MV-4-11 (cell line): ENCODE measurements at places on chromosomes 16 and 17.

DNA sequence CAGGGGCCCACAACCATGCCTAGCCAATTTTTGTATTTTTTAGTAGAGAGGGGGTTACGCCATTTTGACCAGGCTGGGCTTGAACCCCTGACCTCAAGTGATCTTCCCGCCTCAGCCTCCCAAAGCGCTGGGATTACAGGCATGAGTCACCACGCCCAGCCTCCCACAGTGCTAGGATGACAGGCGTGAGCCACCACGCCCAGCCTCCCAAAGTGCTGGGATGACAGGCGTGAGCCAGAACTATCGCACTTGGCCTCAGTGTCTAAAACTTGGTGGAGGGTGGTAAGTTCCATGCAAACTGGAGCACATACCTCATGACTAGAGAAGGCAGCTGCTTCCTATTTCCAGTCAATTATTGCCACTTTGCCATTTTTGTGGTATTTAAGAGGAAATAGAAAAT, 7.1 kb downstream of the HSD17B2 start:
- no peak for DNase-seq

DNA sequence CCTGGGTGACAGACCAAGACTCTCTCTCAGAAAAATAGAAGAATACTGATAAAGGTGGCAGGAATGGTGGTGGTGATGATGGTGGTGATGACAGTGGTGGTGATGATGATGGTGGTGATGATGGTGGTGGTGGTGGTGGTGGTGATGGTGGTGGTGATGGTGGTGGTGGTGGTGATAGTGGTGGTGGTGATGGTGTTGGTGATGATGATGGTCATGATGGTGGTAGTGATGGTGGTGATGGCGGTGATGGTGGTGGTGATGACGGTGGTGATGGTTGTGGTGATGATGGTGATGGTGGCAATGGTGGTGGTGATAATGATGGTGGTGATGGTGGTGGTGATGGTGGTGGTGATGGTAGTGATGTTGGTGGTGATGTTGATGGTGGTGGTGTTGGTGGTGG, 18.0 kb upstream of the CIITA start:
- no peak for DNase-seq

- DNase-seq: no peak
These were observed 234.3 kb upstream of the TNRC6C start for GRCh38 chr17:77723909-77724875.

GRCh38 chr16:5633845-5634440, 536.3 kb upstream of the EEF2KMT start:
- no peak for DNase-seq

DNA sequence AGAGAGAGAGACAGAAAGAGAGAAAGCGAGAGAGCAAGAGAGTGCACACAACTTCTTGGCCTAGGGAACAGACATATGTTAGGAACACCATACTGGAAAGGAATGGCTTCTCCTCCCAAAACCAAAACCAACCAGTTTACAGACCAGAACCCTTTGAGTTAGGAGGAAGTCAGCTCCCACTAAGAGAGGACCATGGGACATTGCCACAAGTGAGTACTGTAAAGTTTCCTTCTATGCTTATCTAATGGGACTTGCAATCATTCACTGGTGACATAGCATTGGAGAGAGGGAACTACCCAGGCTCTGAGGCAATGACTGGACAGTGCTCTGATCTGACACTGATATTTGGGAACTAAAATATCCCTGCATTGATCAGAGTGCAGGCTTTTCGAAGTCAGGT, 32.4 kb downstream of the TBC1D3B start:
- peak; percentile 19 for DNase-seq

DNA sequence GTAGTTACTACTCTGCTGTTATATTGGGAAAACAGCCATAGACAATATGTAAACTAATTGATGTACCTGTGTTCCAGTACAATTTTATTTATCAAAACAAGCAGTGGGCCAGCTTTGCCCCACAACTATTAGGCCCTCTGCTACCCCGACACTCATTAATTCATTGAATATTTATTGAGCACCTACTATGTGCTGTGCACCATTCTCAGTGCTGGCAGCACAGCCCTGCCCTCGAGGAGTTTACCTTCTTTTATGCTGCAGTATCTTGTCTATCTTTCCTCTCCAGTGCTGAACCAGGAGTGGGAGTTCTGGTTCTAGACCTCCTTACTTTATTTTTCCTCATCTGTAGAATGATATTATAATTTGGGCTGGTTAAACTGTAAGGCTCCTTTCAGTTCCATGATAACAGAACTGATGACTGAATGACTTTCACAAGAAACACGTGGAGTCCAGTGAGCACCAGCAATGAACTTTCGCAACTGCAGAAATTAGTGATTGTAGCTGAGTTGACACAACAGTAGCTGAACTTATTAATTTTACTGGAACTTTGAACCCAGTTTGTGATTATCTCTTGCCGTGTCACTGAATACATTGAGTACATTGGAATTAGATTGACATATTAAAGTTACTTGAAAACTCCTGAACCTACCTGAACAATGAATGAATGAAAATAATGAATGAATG, 2.4 kb downstream of the GOSR2 start:
- peak; percentile 64 for DNase-seq

- DNase-seq: no peak
These were observed 12.8 kb downstream of the TBC1D26 start for GRCh38 chr17:15744885-15745284.

DNA sequence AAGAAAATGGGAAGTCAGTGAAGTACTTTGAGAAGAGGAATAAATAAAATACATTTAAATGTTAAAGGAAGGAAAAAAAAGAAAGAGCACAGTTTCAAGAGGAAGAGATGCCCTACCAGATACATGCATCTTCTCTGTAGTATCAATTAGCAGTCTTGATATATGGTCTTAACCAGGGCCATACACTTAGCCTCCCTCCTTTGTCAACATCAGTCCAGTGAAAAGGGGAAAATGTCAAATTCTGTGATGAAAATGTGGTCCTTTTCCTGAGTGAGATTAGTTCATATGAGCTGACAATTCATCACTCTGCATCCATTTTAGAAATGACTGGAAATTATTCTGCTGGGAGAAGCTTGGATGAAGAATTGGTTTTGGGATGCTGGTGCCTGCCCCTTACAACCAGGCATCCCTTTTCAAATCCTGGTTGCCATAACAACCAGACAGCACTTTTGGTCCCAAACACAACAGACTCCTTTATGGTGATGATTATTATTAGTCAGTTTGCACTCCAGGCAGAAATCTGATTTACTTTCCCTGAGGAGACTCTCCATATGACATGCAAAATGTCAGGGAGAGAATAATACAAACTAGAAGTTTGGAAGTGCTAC, 933.6 kb upstream of the CDH8 start:
- DNase-seq: no peak

DNA sequence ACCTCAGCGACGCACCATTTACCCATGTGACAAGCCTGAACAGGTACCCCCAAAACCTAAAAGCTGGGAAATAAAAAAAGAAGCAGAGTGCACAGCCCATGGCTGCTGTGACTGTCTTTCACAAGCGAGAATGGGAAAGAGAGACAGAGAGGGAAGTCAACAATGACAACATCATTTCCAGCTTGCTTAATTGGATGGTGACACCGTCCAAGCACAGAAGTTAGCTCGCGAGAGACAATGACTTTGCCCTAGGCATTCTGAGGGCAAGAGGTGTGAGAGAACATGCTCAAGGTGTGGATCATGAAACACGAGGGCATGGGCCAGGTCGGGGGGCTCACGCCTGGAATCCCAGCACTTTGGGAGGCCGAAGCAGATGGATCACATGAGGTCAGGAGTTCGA, 19.3 kb upstream of the NSMCE1 start:
- DNase-seq: peak; percentile 63
